Activated CD4-positive, alpha-beta memory T cell treated with anti-CD3 and anti-CD28 coated beads, Interleukin-2, amount 10 ng/mL, durations not matched to agents 7 days and 5 days (primary cell): ENCODE measurements at places on chromosomes 5 and 9. TPM values are rescaled to one million over a fixed set of nuclear protein-coding genes. Genes with fewer than 3 reads are reported as not detected.

The SH2D3C gene
- 81.9 TPM for total RNA-seq

The RASGRF2 gene
- total RNA-seq, result 3.3 TPM

DNA sequence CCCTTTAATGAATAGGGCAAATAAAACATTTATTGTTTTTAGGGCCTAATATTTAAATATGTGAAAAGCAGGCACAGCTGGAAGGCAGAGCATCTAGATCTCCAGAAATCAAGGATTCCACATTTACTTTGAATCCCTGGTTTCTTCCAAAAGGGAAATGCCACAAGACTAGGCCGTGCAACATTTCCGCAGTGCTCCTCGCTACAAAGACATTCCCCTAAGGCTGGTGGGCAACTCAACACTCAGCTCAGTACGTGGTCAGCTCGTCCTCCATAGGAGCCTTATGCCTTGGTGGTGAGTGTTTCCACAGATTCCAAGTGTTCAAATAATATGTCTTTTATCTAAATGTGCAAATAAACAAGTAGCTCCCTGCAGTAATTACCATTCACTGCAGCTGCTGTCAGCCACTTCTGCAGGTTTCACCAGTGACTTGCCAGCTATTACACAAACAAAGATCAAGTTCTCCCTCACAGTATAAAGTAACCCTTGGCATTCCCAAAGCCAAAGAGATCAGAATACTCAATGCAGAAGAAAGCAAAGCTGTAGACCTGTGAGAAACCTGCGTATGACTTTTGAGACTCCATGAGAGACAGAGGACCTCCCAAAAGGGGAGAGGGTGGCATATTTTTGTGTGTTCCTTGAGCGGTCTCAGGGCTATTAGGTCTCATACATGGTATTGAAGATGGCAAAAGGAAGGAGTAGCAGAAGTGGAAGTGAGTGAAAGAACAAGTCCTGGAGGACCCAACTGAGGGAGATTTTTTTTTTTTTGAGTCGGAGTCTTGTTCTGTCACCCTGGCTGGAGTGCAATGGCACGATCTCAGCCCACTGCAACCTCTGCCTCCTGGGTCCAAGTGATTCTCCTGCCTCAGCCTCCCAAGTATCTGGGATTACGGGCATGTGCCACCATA lies 38.0 kb upstream of the TENT2 start:
- no peaks in the 10 kb centered on the region for H3K27me3 ChIP-seq
- H3K27ac ChIP-seq, result no peak overlapping the region
- DNase-seq, result no peak
- no peaks in the 10 kb centered on the region for H3K36me3 ChIP-seq

GRCh38 chr5:27701931-27702903 lies 663.8 kb upstream of the CDH9 start:
- no peak overlapping the region for H3K27ac ChIP-seq
- H3K27me3 ChIP-seq, result no peaks in the 10 kb centered on the region
- DNase-seq, result no peak
- H3K4me1 ChIP-seq, result no peaks in the 10 kb centered on the region

- no peak overlapping the region for H3K27ac ChIP-seq
- no peak for DNase-seq
- no peaks in the 10 kb centered on the region for H3K36me3 ChIP-seq
Measured at GRCh38 chr5:35087991-35088390, 40.2 kb upstream of the AGXT2 start.

DNA sequence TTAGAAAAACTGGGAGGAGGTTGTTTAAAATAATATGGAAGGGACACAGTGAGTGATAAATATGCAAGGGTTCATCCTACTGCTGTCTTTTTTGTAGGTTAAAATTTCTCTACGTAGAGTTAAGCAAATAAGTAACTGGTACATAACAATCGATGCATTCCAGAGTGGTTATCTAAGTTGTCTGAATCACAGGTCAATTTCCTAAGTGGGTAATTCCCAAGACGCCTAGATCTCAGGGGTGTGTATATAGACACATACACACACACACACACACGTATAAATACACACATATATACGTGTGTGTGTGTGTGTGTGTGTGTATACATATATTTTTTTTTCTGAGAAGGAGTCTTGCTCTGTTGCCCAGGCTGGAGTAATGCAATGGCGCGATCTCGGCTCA lies 22.3 kb downstream of the CAAP1 start:
- H3K36me3 ChIP-seq, result peaks cover 6% of the 10 kb centered on the region
- no peaks in the 10 kb centered on the region for H3K27me3 ChIP-seq
- H3K4me1 ChIP-seq, result no peaks in the 10 kb centered on the region
- no peak overlapping the region for H3K4me3 ChIP-seq
- no peak for DNase-seq
- no peak overlapping the region for H3K27ac ChIP-seq

The STARD4 gene
- total RNA-seq, result 71.8 TPM

GRCh38 chr5:19709403-19709802 lies 278.6 kb downstream of the CDH18 start:
- H3K36me3 ChIP-seq, result no peaks in the 10 kb centered on the region
- H3K27me3 ChIP-seq, result no peaks in the 10 kb centered on the region
- H3K27ac ChIP-seq, result no peak overlapping the region
- no peaks in the 10 kb centered on the region for H3K4me1 ChIP-seq
